Uterus (tissue), 4 donors: ENCODE measurements at places on chromosomes 6 and 20.

GRCh38 chr6:129599467-129599866 lies 110.5 kb downstream of the ARHGAP18 start:
- DNase-seq: no peak

GRCh38 chr6:128597004-128597403 lies 76.6 kb upstream of the PTPRK start:
- no peak for DNase-seq

DNA sequence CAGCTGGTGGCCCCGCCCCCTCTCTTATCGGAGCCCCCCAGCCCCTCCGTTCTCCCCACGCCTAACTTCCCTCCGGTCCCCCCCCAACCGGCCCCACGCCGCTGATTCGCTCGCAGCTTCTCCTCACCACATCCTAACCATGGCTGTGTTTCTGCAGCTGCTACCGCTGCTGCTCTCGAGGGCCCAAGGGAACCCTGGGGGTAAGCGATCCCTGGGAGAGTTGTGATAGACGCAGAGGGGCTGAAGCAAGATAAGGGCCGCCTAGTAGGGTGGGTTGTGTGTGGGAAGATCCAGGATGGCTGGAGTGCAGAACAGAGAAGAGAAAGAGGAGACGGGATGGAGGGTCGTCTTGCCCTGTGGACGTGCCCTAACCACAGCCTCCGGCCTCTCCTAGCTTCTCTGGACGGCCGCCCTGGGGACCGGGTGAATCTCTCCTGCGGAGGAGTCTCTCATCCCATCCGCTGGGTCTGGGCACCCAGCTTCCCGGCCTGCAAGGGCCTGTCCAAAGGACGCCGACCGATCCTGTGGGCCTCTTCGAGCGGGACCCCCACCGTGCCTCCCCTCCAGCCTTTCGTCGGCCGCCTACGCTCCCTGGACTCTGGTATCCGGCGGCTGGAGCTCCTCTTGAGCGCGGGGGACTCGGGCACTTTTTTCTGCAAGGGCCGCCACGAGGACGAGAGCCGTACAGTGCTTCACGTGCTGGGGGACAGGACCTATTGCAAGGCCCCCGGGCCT lies at the start of gene MPIG6B:
Gene MPIG6B, plus strand, starts transcription at position 129 of the 735 bp plus-strand sequence. Its CDS starts 11 bp downstream, at position 140.
- DNase-seq: no peak

DNA sequence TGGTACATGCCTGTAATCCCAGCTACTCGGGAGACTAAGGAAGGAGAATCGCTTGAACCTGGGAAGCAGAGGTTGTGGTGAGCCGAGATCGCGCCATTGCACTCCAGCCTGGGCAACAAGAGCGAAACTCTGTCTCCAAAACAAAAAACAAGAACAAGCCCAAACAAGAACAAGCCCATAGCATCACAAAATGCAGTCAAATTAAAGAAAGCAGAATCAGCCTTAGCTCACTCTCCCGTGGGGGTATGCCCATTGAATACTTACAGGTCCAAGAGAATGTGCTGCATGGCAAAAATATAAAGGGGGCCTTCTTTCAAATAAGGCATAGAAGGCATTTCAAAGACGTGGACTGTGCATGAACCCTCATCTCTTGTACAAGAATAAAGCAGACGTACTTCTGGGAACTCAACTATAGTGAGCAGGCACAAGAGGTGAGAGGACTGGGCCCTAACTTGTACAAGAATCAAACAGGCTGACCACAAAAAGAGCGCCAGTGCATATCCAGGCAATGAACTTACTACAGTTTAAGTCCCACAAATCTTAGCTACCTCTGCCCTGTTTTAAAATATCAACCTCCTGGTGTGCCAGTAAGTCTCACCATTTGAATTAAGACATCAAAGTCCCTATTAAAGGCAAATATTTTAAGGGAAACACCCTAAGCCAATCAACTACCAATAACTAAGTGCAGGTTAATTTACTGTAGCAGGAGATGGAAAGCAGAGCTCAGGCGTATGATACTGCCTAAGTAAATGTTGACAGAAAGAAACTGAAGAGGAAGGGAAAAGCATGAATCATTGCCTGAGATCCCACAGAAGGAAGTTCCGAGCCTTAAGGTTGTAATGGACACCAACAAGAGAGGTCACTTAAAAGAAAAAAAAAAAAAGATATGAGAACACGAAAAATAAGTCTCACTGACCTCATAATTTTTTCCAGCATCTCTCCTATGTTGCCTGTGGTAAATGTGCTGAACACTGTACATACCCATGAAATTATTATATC lies 37.4 kb downstream of the TOMM6 start:
- no peak for DNase-seq

DNA sequence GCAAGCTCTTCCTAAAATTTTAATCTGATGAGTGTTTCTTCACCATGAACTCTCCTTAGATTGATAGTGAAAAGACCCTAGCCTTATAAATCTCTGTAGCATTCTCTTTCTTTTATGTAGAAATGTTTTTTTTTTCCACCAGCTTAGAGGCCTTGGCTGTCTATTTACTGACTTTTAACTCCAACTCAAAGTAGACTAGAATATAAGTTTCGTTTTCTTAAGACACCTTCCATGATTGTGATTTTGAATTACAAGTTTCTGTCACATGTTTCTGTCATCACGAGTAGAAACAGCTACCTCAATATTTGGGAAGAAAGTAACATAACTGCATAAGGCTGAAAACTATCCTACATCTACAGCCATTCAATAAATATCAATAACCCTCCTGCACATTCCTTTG lies 17.8 kb downstream of the ADGRF4 start:
- no peak for DNase-seq

- DNase-seq: no peak
Observed at GRCh38 chr6:88381289-88381642, 215.1 kb upstream of the CNR1 start.

DNA sequence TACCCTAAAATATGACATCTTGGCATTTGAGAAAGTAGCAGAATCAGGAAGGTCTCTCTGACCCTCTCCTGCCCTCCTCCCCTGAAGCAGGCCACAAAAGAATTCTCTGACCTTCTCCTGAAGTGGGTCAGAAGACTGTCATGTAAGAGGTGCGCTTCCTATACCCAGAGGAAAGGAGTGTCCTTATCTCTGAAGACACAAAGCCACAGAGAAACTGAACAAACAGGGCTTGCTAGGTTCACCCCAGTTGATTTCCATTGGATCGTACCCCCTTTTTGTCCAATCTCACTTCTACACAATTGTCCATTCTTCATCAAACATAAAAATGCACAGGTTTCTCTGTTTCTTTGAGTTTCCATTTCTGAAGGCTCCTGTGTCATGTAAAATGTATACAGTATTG lies 272.0 kb upstream of the SOX4 start:
- no peak for DNase-seq

DNA sequence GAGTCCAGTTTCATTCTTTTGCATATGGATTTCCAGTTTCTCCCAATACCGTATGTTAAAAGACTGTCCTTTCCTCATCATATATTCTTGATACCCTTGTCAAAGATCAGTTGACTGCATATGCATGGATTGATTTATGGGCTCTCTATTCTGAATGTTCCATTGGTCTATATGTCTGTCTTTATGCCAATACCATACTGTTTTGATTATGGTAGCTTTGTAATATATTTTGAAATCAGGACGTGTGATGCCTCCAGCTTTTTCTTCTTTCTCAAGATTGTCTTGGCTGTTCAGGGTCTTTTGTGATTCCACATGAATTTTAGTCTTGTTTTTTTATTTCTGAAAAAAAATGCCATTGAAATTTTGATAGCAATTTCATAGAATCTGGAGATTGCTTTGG lies 51.9 kb downstream of the KIZ start:
- DNase-seq: no peak

DNA sequence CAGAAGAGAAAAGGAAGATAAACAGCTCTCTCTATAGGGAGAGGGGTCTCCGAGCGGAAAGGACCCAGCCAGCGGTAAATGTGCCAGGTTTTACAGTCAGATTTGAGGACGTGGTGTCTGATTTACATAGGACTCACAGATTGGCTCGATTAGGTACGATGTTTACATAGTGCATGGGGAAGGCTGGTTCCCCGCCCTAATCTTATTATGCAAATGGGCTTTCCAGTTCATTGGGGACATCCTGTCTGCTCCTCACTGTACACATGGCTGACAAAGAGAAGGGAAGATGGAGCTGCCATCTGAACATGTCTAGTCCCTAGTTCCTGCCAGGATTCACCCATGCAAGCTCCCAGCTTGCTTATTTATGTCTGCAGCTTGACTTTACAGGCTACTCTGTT lies 119.9 kb downstream of the RNF144B start:
- DNase-seq: no peak

DNA sequence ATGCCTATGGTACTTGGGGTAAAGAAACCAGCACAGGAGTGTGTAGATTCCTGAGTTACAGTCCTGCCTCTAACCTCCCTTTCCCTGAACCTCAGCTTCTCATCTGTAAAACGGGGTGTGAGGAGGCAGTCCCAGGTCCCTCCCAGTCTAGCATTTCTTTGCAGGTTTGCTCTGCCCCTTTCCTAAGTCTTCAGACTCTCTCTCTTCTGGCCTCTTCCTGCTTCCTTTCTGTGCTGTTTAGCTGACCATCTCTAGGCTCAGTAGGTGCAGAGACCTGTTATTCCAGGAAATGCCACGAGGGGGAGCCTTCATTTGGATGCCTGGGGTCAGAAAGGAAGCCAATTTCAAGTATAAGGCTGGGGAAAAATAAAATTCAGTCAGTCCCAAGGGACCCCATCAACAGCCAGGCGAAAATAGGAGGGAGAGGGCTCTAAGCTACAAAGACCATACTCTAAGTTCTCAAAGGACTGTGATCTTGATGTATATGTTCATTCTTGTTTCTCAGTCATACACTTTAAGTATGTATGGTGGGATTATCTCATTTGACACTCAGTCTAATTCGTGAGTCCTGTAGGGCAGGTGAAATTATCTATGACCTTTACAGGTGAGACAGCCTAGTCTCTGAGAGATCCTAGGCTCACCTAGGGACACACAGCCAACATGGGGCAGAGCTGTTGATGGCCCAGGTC lies 89.1 kb downstream of the NCR2 start:
- DNase-seq: peak; percentile 84

DNA sequence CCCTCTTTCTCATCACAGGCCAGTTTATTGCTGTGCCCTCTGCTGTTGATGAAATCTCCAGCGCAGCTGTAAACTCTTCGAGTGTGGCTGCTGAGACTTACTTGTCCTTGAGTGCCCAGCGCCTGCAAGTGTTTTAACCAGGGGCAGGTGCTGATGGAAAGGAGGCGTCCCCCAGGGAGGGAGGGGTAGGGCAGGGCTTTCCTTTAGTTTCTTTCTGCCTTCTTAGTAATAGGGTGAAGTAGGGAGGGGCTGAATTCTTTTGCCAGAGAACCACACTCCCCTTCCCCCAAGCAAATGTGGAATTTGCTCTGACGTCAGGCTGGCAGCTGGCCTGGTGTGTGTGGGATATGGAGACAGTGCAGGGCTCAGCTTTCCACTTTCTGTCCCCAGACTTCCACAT lies 61.2 kb downstream of the IGF2R start:
- peak; percentile 85 for DNase-seq

- no peak for DNase-seq
Observed at GRCh38 chr6:156617376-156617775, 159.8 kb upstream of the ARID1B start.

- DNase-seq: no peak
Observed at GRCh38 chr20:15528391-15529111, 1044.7 kb downstream of the KIF16B start.

DNA sequence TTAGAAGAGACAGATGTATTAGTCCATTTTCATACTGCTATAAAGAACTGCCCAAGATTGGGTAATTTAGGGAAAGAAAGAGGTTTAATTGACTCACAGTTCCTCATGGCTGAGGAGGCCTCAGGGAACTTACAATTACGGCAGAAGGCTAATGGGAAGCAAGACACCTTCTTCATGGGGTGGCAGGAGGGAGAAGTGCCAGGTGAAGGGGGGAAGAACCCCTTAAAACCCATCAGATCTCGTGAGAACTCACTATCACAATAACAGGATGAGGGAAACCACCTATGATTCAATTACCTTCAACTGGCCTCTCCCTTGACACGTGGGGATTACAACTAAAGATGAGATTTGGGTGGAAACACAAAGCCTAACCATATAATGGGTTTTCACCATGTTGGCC lies 28.9 kb upstream of the PNRC1 start:
- no peak for DNase-seq

DNA sequence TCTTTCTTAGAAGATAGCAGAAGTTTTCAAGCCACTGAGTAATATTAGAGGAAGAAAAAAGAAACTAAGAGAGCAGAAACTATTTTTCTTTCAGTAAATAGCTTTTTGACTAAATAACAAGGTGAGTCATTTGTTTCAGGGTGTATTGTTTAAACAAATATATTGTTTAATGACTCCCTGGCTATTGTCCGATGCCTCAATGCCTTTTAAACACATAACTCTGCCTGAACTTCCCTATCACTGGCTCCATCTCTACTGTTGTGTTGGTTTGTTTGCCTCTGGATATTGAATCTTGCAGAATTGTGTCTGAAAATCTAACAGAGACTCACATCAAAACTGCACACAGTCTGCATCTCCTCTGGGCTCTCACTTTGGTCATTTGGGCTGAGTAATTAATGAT lies 19.6 kb upstream of the CLIC5 start:
- no peak for DNase-seq

GRCh38 chr6:21538186-21538798 lies 55.3 kb upstream of the SOX4 start:
- no peak for DNase-seq

GRCh38 chr20:51811042-51811355 lies 8.7 kb upstream of the SALL4 start:
- DNase-seq: no peak

DNA sequence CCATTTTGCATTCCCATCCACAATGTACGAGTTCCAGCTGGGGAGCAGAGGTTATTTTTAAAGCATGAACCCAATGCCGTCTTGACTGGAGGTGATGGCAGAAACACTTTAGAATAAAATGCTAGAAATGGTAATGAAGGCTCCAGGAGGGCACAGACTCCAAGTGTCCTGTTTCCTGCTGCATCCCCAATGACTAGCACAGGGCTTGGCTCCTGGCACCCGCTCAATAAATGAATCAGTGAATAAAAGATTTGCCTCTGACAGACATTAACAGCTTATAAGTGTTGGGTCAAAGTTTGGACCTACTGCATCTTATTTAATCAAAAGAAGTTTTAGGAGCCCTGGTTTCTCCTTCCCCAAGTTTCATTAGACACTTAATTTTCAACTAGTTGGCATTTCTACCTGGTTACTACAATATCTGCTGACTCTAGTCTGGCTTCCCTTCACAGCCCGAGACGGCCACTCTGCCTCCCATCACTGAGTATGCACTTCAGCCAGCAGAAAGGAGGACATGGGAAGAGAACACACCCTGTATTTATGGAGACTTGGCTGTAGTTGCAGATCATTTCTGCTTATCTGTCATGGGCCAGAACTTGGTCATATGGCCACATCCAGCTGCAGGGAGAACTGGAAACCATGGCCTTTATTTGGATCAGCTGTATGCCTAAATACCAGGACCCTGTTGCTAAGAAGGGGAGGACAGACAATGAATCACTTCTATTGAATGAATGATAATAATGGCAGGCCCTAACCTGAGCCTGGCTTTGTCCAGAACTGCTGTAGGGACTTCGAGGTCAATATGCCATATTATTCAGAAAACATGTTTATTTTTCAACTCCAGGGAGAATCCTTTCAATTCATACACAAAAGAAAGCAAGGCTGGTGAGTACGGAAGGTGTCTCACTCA lies 63.1 kb downstream of the TTI1 start:
- DNase-seq: no peak
